Hypothalamus (tissue), 51 donors: ENCODE measurements at places on chromosomes 12 and 14.

- no peak for DNase-seq
Measured at GRCh38 chr12:125128439-125129178, 63.4 kb downstream of the AACS start.

GRCh38 chr12:47318963-47319362, 239.2 kb upstream of the AMIGO2 start:
- no peak for DNase-seq

DNA sequence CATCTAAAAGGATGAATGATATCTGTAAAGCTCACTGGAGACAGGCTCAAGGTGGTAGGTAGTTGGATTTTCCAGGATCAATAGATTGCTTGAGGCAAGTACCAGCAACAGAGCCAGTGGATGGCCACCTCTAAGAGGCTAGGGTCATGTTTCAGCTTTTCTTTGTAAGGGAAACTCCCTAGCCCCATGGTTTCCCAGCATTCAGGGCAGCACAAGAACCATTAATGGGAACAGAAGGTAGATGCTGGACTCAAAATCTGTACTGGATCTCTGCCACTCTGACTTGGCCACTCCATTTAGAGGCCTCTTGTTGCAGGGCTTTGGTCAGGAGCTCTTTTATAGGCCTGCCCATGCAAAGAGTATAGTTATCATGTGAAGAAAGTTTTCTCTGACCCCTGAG, 76.1 kb upstream of the DYRK2 start:
- DNase-seq: no peak

DNA sequence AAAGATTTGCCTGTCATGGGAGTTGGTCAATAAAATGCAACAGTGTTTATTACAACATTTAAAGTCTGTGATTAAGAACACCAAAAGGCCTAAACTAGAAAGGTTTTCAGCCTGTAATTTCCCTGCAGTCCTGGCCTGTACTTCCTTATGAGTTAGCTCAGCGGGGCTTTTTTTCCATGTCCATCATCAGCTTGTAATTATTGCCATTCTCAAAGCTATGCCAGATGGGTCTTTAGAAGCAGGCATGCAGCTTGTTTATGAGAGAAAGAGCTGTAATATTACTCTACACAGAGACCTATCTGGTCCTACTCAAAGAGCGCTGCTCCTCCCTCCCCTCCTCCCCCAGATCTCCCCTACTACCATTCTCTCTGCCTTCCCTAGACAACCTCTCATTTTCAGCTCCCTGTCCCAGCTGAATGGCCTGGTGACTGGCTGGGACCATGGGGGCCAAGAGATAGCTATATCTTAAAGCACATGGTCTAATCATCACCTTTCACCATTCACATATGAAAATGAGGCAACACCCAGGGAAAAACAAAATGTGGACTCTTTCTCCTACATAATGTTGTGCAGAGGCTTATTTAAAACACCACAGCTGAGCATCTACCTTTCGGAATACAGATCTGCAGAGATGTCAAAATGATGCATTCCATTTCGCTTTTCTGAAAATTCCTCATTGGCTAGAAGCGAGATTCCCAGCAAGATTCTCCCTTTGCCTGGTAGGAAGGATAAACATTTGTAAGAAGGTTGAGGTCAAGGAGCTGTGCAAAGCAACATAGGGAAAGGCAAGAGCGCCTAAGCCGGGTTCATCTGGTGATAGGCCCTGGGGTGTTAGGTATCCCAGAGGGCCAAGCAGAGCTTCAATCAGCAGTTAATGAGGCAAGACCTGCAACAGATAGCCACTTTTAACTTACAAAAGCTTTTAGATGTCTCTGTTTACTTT, 209.7 kb upstream of the CDKN3 start:
- DNase-seq: no peak

DNA sequence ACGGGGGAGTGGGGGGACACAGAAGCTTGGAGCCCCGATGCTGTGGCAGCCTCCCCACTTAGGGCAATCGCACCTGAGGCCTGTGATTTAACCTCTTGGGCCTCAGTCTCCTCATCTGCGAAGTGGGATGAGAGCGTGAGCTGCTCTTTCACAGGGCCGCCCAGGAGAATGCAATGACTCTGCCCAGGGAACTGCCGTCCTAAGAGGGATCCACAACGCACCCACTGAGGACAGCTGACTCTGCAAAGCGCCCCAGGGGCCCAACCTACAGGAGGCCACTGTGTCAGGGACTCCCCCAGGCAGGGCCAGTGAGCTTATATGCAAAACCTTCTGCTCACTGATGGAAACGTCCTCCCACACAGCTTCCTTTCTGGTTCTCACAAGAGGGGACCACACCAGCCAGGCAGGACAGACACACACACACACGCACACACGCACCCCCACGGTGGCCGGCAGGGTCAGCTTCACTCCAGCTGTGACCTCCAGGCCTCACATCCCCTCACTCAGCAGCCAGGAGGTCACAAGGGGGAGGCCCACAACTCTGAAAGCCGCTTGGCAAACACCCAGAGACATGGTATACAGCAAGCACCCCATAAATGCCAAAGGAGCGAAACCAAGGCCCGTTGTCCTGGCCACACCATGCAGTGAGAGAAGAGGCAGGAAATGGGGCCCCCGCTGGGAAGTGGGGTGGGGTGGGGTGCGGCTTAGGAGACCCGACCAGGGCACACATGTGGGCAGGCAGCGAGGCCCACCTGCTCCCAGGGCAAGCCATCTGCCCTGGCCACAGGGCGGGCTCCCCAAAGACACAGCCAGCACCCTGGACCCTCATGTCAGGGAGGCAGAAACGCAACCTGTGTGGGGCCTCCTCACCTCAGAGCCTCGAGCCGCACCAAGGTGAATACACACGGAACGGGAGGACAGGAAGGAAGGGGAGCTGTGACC, 73.3 kb downstream of the NCOR2 start:
- no peak for DNase-seq

DNA sequence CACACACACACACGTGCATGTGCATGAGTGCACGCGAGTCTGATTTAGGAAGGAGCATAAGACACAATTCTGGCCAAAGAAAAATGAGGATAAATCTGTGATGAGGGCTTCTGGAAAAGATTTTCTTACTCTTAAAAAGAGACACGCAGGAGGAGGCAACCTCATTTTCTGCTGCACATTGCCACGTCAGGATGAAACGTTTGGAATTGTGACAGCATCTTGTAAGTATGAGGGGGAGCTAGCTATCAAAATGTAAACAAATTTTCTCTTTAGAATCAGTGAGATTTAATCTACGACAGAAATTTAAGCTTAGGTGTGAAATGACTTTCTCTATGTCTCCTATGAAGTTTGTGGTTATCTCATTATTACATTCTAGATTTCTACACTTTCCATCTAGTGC, 31.1 kb upstream of the NUBPL start:
- DNase-seq: no peak
